ENCODE measurements at places on chromosomes 12 and 14.
A peak's percentile ranks its signal among the peaks of the same experiment; 100 is the strongest.

DNA sequence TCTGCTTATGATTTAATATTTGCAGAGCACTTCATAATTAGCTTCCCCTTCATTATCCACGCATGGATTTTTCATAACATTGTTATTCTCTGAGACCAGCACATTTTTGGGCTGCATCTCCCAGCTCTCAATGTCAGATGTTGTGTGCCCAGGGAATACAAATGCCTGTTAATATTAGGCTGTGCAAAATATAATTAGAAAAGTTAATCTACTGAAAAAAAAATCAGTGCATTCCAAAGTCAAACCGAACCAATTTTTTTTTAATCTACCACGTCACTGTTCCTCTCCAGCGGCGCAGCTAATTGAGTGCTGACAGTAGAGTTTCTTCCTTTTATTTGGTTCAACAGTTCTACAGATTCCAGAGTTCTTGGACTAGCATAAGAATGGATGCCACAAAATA is 191.0 kb upstream of the RGS6 start:
- DNase-seq: no peak

- DNase-seq: no peak
These were observed 227.3 kb downstream of the DPF3 start for GRCh38 chr14:72666610-72667009.

DNA sequence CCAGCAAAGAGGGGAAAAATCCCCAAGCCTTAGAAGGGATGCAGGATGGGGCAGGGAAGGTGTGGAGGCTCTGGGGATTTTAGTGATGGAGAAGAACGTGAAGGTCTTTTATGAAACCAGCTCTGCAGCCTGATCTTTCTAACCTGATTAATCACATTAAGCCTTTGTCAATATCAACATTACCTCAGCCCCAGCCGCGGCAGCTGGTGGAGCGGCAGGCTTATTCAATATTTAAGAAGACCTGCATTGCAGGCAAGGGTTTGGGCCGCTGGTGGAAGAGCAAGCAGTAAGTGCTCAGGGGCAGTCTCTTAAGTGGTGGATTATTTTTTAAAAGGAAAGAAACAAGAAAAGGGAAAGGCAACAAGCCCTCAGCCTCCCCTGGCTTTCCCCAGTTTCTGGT is 16.6 kb downstream of the RPH3A start:
- no peak for DNase-seq

DNA sequence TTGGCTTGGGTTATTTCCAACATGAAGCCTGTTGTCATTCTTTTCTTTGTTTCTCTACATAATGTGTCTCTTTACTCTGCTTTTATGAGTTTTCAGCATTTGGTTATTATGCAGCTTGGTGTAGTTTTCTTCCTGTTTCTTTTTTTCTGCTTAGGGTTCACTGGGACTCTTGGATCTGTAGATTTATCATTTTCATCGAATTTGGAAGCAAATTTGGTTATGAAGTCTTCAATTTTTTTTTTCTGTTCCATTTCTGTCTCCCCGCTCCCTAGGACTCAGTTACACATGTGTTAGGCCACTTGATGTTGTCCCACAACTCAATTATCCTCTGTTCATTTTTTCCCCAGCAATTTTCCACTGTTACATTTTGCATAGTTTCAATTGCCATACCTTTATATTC is 13.8 kb upstream of the BEGAIN start:
- DNase-seq: no peak

- no peak for DNase-seq
These were observed 52.2 kb downstream of the TMTC1 start for GRCh38 chr12:29731591-29731990.

GRCh38 chr12:77751939-77752338 is 78.8 kb upstream of the NAV3 start:
- no peak for DNase-seq

DNA sequence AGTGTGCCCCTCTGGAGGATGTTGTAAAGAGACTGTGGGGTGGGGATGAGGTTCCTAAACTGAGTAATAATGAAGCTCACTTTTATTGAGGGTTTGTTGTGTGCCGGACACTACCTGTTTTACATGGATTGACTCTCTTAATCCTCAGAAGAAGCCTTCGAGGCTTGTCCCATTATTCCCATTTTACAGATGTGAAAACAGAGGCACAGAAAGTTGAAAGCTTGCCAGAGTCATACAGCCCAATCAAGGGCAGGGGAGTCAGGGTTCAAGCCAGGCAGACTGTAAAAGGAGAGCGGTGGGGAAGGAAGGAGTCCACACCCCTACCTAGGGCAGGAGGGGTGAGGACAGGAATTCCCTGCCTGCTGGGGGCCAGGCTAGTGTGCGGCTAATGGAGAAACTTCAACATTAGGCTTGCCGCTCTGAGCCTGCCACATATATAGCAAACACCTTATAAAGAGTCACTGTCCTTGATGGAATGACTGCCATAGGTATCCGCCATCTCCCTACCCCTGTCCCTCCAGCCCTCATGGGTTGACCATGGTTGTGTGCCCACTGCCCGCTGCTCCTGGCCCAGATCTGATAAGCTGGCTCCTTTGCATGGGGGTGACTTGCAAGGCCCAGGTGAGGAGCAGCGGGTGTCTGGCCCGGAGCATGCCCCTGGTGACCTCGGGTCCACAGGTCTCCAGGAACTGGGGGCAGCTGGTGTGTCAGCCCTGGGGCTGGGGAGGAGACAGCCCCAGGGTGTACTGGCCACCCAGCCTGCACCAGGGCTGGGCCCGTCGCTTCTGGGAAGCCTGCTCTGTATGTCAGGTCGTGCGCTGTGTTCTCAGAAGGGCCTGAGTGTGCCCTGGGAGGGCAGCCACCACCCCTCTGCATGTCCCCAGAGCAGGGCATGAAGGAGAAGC is 12.2 kb downstream of the ORAI1 start:
- DNase-seq: no peak

DNA sequence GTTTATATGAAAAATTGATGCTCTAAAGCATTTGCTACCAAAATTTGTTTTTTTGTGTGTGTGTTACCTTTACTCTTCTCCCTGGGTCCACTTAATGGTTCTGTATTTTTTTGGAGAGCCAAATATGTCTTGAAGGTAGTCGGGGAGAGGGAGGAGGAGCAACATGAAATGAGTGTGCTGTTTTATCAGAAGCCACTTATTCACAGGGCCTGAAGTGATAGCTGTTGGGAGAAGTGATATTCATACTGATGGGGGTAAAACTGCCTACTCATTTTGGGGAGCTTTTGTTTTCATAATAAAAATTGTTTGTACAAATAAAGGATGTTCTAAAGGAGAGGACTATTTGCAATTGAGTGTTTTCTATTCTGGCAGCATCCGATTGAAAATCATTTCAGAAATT is 29.2 kb downstream of the CRADD start:
- DNase-seq: peak; percentile 57

DNA sequence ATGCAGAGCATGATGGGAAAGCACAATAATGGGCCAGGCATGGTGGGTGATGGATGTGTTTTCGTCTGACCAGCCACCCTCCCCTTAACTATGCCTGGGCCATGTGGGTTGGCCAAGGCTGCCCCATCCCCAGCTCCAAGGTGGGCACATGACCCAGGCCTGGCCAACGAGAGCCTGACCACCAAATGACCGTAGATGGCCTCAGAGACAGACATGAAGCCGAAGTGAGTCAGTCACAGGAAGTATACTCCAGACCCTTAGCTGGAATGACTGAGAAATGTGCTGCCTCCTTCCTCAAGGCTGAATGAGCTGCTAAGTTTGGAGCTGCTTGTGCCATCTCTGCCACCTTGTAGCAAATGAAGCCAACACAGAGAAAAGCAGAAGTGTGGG is 233.6 kb downstream of the BCL11B start:
- DNase-seq: no peak

GRCh38 chr14:101031721-101032120 is 128.2 kb upstream of the RTL1 start:
- no peak for DNase-seq

DNA sequence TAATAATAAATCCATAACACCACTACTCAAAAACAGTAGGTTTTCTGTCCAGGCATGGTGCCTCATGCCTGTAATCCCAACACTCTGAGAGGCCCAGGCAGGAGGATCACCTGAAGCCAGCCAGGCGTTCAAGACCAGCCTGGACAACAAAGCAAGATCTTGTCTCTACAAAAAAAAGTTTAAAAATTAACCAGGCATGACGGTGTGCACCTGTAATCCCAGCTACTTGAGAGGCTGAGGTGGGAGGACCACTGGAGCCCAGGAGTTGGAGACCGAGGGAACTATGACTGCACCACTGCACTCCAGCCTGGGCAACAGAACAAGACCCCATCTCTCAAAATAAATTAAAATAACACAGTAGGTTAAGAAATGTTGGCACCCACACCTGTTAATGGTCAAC is 44.5 kb upstream of the AP4S1 start:
- DNase-seq: no peak

DNA sequence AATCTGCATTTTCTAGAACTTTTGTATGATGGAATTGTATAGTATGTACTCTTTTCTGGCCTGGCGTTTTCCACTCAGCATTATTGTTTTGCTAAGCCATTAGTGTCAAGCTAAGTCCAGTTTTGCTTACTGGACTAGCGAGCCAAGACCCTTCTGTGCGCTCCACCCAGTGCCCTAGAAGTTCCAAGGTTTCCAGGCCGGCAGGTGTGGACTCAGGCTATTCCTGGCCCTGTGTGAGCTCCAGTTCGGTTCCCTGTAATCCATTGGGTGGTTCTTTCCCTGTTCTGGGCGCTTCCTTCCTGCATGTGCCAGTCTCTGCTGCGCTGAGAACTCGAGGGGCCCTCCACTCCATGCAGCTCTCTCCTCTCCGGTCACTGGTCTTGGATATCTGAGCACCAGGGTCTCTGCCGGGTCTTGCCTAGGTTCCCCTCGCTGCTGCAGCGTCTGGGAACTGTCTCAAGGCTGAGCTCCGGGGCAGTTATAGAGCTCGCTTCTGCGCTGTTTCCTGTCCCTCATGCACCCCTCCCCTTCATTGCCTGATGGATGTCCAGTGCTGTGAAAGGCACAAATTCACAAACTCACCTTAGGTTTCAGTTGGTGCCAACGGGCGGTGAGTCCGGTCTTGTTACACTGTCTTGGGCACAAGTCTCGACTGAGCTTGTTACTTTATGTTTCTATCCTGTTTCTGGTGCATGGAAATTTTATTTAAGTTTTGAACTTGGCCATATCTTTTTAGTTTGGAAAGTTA is 100.8 kb downstream of the ADGRD1 start:
- DNase-seq: no peak

- DNase-seq: no peak
These were observed 111.2 kb downstream of the MED13L start for GRCh38 chr12:116166306-116166705.

GRCh38 chr14:88209273-88209672 is 113.8 kb downstream of the KCNK10 start:
- no peak for DNase-seq

- DNase-seq: no peak
These were observed 9.8 kb downstream of the NCKAP5L start for GRCh38 chr12:49818241-49818895.

GRCh38 chr12:89472508-89472907 is 52.1 kb downstream of the GALNT4 start:
- no peak for DNase-seq
